Common myeloid progenitor, CD34-positive (primary cell): ENCODE measurements at places on chromosomes 4 and X.

GRCh38 chr4:7241597-7242125, 49.3 kb downstream of the SORCS2 start:
- DNase-seq, result no peak

DNA sequence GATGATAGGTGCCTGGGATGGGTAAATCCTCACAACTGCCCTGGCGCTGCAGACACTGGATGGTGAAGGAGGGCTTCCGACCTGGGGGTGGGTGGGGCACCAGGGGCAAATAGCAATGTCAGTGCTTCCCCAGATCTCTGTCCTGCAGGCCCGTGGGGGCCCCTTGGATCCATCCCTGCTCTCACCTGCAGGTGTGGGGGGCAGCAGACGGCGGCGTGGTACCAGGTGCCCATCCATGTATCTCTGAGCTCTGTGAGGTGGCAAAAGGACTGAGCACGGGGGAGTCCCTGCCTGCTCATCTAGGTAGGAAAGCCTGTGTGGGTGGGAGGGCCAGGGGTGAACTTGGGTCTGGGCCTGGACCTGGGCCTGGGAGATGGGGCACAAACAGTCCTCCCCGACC, 6.5 kb upstream of the SYP start:
- no peak for DNase-seq

- DNase-seq, result no peak
Observed at GRCh38 chr4:143085659-143086058, 99.1 kb upstream of the USP38 start.

GRCh38 chr4:33395731-33396485, 2675.7 kb downstream of the PCDH7 start:
- DNase-seq, result no peak

DNA sequence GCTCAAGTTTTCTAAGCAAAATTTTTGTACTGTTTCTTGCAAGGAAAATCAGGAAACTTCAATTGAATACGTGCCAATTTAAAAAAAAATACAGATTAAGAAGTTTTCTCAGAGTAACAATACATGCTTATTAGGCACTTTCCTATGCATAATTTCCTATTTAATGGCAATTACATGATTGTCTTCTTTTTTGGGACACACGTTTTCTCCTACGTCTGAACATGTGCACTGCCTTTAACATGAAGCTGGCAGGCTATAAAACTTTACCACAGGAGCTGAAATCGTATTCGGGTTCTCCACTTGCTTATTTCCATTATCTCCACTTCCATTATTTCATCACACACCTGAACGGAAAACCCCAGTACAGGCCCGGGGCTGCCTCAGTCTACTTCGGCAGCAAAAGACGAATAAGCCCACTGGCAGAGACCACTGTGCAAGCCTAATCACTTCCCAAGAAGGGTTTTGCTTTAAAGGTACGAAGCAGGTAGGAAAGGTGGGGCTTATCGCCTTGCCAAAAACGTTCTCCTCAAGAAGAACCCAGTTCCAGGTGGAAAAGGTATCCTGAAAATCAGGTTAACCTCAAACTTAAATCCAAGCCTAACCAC, 575 bp downstream of the RCHY1 start:
- DNase-seq, result peak; percentile 51

DNA sequence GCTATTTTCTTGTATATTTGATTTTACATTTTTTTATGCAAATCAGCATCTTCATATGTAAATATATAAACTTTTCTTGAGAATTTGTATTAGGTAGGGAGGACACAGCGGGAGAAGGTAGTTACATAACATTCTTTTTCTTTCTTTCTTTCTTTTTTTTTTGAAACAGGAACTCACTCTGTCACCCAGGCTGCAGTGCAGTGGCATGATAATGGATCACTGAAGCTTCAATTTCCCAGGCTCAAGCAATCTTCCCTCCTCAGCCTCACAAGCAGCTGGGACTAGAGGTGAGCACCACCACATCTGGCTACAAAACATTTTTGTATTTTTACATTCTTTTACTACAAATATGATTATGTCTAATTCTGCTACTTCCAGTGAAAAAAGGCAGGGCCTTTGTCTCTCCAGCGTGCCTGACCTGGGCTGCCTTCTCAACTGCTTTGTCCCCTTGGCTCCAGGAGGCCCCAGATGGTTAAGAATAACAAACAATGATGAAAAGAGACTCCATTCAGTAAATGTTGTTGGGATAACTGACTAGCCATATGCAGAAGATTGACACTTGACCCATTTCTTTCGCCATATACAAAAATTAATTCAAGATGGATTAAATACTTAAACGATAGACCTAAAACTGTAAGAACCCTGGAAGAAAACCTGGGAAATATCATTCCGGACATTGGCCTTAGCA, 46.5 kb upstream of the FAT4 start:
- DNase-seq, result no peak
